Activated CD8-positive, alpha-beta T cell treated with anti-CD3 and anti-CD28 coated beads, Interleukin-2, amount 10 ng/mL, durations not matched to agents 7 days and 5 days (primary cell): ENCODE measurements at places on chromosomes 1 and 21.

- H3K36me3 ChIP-seq: peaks cover 65% of the 10 kb centered on the region
- peaks cover 56% of the 10 kb centered on the region for H3K4me1 ChIP-seq
- peak overlapping the region; percentile 57 for H3K27ac ChIP-seq
- H3K4me3 ChIP-seq: no peak overlapping the region
- H3K27me3 ChIP-seq: no peaks in the 10 kb centered on the region
Observed at GRCh38 chr1:154155251-154155650, 378 bp upstream of the NUP210L start.

DNA sequence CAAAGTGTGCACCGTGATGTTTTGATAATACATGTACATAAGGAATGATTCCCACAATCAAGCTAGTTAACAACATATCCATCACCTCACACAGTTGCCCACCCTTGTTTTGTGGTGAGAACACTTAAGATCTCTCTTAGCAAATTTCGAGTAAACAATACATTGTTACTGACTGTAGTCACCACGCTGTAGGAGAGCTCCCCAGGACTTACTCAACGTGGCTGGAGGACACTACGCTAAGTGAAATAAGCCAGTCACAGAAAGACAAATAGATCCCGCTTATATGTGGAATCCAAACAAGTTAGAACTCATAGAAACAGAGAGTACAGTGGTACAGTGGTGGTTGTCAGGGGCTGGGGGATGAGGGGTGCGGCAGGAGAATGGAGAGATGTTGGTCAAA, 24.8 kb downstream of the GPR137B start:
- H3K4me3 ChIP-seq: no peak overlapping the region
- H3K4me1 ChIP-seq: no peaks in the 10 kb centered on the region
- peaks cover 4% of the 10 kb centered on the region for H3K36me3 ChIP-seq
- DNase-seq: no peak
- no peaks in the 10 kb centered on the region for H3K27me3 ChIP-seq

GRCh38 chr1:212816567-212817278, 25.0 kb downstream of the TATDN3 start:
- DNase-seq: no peak
- peaks cover 3% of the 10 kb centered on the region for H3K27me3 ChIP-seq
- H3K4me3 ChIP-seq: no peak overlapping the region
- no peak overlapping the region for H3K27ac ChIP-seq
- H3K36me3 ChIP-seq: no peaks in the 10 kb centered on the region

DNA sequence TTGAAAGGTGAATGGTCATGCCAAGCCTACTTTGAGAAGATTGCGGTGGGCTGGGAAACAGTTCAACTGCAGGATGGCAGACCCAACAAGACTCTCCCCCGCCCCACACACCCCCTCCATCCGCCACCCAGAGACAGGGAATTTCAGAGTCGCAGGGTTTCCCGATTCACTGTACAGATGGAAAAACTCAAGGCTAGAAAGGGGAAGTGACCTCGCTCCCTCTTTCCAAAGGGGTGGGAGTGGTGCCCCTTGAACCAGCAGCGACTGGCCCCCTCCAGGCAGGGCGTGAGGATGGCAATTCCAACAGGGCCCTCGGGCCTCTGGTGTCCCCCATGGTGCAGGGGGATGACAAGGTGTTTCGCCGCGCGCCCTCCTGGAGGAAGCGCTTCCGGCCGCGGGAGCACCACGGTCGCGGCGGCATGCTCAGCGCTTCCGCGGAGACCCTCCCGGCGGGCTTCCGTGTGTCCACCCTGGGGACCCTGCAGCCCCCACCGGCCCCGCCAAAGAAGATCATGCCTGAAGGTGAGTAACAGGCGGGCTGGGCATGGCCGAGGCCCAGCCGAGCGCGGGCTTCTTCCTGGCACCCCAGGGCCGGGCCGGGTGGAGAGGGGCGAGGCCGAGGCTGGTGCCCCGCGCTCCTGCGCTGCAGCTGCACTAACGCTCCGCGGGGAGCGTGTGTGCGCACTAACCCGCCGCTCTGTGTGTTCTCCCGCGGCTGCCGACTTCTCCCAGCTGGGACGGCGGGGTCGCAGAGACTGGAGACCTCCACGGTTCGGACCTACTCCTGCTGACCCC, 10.4 kb downstream of the MYOG start:
- peak overlapping the region; percentile 22 for H3K4me3 ChIP-seq
- peaks cover 6% of the 10 kb centered on the region for H3K36me3 ChIP-seq
- DNase-seq: no peak
- H3K27me3 ChIP-seq: peaks cover 33% of the 10 kb centered on the region
- peaks cover 10% of the 10 kb centered on the region for H3K4me1 ChIP-seq

GRCh38 chr1:155061381-155062150, 2.0 kb upstream of the EFNA4 start:
- H3K27ac ChIP-seq: peak overlapping the region; percentile 34
- peak; percentile 96 for DNase-seq
- peaks cover 18% of the 10 kb centered on the region for H3K36me3 ChIP-seq
- no peaks in the 10 kb centered on the region for H3K27me3 ChIP-seq

DNA sequence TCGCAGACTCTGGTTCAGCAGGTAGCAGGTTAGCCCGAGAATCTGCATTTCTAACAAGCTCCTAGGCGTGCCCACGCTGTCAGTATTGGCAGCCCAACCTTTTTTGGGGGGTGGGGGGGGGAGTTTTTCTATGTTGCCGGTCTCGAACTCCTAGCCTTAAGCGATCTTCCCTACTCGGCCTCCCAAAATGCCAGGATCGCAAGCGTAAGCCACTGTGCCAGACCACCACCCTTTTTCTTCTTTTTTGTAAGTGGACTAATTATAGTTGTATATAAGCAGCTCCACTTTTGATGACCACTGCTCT, 480 bp upstream of the MIS18A start:
- peak overlapping the region; percentile 99 for H3K4me3 ChIP-seq
- DNase-seq: no peak
- peaks cover 5% of the 10 kb centered on the region for H3K36me3 ChIP-seq
- peak overlapping the region; percentile 95 for H3K27ac ChIP-seq
- H3K4me1 ChIP-seq: peaks cover 32% of the 10 kb centered on the region

DNA sequence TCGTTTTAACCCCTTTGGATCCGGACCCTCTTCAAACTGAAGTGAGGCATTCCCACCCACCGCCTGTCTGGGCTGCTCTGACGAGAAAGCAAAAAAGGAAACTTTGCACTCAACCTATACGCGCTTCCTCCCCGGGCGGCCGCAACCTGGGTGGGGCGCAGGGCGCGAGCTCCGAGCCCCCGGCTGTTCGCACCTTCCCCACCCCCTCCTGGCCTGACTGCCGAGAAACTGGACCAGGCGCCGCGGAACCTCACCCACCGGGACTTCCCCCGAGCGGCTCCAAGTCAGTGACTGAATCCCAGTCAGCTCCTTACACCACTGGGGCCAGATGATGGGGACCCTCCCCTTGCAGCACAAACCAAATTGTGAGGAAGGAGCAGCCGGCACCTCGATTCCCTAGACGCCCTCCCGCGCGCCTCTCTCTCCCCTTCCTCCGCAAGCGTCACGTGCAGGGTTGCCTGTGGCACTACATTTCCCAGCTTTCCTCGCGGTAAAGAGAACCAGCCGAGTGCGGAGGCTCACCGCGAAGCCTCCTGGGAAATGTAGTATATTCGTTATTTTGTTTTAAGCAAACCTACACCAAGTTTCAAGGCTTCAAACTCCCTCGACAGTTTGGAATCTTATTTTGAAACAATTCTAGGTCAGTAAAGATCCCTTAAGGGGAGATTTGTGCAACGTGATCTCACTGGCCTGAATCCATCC, at the start of gene RAB29:
Gene RAB29 (minus strand): TSS at position 468 of the 702 bp plus-strand sequence. CDS start 526 bp downstream, outside the sequence.
- H3K27me3 ChIP-seq: no peaks in the 10 kb centered on the region
- peaks cover 56% of the 10 kb centered on the region for H3K4me1 ChIP-seq
- DNase-seq: peak; percentile 92
- H3K36me3 ChIP-seq: peaks cover 36% of the 10 kb centered on the region

DNA sequence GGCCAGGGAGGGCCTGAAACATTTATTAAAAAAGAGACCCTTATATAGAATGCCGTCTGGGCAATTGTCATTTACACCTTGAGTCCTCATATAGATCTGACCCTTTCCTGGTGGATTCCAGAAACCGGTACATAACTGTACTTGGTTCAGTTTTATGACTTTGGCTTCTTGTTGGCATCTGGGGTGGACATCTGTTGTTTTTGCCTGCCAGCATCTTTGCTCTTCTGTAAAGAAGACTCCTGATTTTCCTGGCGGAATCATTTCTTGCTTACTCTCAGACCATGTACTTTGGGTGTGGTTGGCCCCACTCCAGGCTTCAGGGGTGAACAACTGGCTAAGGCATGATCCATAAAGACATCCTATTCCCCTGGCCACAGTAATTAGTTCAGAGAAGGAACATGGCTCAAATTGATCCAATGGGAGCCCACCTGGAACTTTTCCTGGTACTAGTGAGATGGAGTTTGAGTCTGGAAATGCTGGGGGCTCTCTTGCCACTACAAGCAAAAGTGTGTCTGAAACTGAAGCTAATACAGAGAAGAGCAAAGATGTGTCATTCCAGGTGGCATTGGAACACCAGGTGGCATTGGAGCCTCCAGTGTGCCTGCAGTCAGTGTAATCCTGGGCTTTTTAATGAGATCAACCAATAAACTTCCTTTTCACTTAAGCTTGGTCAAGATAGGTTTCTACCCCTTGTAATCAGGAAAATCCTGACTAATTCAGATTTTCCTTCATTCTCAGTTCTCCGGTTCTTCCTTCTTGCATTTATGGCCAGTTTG, 332.5 kb upstream of the CAMK1G start:
- H3K27ac ChIP-seq: no peak overlapping the region
- H3K4me3 ChIP-seq: no peak overlapping the region
- H3K4me1 ChIP-seq: no peaks in the 10 kb centered on the region

- no peak for DNase-seq
- no peaks in the 10 kb centered on the region for H3K36me3 ChIP-seq
- H3K27me3 ChIP-seq: no peaks in the 10 kb centered on the region
- H3K4me3 ChIP-seq: no peak overlapping the region
- no peak overlapping the region for H3K27ac ChIP-seq
Observed at GRCh38 chr1:14724678-14725077, 126.2 kb downstream of the KAZN start.

DNA sequence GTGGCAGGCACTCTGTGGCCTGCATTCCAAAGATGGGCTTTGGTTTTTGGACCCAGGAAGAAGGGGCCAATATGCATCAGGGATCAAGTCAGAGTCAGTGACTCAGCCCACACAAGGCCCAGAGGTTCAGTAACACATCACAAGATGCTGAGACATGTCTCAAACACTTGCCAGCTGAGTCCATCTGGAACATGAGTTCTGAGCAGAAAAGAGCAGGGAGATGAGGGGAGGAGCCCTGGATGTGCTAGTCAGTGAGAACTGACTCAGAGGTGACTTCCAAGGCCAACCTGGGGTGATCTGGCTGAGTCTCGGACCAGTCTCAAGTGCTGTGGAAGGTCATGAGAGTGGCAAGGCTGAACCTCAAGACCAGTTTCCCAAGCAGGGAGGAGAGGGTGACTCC, 150.1 kb downstream of the CDC7 start:
- no peak for DNase-seq
- no peaks in the 10 kb centered on the region for H3K36me3 ChIP-seq
- H3K4me3 ChIP-seq: no peak overlapping the region
- peaks cover 3% of the 10 kb centered on the region for H3K27me3 ChIP-seq

- H3K27ac ChIP-seq: peak overlapping the region; percentile 100
- H3K4me1 ChIP-seq: peaks cover 76% of the 10 kb centered on the region
- peaks cover 20% of the 10 kb centered on the region for H3K36me3 ChIP-seq
- no peak for DNase-seq
- no peaks in the 10 kb centered on the region for H3K27me3 ChIP-seq
- peak overlapping the region; percentile 100 for H3K4me3 ChIP-seq
Observed at GRCh38 chr1:225999912-226000337, 782 bp upstream of the SDE2 start.
